Activated naive CD4-positive, alpha-beta T cell treated with Interleukin-2 at 50 U/mL for 16 hours (primary cell): ENCODE measurements at places on chromosomes 4 and X.
A peak's percentile ranks its signal among the peaks of the same experiment; 100 is the strongest.

DNA sequence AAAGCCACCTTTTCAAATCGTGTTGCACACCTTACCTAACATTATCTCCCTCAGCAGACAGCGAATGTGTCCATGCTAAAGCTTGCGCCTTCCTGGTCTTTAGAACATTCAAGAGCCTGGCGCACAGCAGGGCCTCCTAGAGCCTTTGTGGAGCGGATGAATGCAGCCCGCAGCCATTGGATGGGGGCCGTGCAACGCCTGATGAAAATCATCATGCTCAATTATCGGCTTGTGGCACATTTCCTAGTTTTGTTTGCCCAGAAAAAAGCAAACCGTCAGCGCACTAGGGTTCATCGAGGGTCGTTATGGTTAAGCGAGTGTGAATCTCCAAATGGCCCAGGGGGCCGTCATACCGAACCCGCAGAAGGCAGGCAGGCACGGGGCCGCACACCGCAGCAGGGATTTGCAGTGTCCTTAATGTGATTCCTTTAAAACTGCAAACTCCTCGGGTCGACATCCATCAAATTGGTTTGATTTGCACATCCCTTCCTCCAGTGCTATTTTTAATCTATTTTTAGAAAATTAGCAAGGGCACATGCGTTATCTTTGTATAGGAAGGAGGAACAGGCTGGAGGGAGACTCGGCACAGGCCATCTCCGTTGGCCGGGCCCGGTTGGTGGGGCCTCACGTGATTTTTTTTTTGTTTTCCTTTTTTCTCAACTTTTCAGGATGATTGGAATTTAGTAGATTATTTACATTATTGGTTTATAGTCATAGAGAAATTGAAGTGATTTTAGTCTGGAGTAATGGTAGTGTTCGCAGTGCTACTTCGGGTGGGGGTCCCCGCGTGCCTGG, 53.1 kb downstream of the ABLIM2 start:
- DNase-seq = no peak

DNA sequence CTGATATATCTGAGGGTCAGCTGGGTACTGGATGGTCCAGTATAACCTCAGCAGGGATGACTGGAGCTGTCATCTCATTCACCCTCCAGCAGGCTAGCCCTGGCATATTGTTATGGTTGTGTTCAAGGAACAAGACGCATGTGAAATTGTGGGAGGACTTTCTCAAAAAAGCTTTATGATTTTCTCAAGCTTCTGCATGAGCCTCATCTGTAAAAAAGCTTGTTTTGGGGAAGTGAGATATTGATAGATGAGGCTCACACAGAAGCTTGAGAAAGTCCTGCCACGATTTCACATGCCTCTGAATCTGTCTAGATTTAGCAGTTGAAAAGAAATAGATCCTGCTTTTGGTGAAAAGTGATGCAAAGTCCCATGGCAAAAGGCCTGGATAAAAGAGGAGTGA, 93.4 kb downstream of the SPCS3 start:
- DNase-seq = no peak

DNA sequence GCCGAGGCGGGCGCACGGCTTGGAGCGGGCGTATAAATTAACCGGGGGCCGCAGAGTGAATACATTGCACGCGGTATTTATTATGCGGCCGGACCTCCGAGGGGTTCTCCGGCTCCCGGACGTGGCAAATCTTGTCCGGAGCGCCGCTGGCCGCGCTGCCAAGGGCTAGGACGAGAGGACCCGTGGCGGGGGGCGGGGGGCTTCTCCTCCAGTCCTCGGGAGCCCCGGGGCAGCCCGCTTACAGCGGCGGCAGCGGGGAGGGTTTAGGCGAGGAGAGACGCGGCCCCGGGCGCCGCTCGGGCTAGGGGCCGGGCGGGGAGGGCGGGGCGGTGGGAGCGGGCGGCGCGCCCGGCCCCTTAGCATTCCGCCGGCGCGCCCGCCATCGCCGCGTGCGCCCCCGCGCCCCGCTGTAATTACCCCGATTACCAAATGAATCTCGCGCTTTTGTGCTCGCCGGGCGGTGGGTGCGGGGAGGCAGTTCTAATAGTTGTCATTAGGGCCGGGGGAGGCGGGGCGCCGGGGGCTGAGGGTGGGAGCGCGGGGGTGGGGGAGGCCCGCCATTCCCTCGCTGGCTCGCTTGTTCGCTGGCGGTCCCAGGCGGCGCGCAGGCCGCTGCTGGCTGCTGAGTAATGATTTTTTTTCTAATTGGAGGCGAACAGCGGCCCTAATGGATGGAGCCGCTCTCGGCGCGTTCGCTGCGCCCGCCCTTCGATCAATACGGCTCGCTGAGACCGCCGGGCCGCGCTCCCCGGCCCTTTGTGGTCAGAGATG, 276.6 kb downstream of the BCOR start:
- peak; percentile 46 for DNase-seq

- no peak for DNase-seq
Observed at GRCh38 chr4:154457471-154457870, 34.1 kb downstream of the DCHS2 start.

DNA sequence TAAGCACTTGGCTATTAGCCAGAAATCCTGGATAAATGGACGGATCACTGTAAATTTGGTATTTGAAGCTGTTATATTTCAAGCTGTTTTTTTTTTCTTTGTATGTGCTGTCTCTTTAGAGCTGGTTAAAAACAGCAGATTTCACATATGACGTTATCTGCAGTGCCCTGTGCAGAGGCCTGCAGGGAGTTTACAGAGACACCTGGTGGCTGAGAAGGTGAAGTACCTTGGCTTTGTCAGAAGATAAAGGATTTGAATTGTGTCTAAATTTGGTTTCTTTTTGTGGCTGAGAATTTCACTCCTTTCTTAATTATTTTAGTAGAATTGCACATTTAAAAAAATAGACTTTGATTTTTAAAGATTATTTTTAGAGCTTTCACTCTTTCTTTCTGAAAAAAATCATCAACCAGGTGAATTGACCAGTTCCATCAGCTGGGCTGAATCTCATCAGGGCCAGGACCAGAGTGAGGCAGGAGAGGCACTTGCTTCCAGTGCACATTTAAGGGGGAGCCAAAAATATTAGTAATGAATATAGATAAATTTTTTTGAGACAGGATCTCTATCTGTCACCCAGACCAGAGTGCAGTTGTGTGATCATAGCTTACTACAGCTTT, 9.6 kb upstream of the CHRNA9 start:
- DNase-seq = peak; percentile 62

GRCh38 chrX:76893930-76894329, 466.4 kb downstream of the MAGEE1 start:
- no peak for DNase-seq

DNA sequence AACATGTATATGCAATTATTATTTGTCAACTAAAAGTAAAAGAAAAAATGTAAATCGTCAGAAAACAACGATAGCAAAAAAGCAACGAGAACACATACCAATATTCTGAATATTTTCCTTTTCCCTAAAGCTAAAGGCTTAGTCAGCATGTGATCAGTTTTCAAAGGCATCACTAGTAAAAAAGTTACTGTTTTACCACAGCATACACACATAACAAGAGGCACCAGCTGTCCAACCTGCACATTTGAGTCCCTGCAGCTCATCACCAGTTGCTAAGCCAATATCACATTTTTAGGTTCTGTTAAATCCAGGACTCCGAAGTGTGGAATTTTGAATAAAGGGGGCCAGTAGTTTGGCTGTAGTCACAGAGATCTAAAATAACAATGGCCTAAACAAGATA, 203.8 kb downstream of the ADGRA3 start:
- no peak for DNase-seq

DNA sequence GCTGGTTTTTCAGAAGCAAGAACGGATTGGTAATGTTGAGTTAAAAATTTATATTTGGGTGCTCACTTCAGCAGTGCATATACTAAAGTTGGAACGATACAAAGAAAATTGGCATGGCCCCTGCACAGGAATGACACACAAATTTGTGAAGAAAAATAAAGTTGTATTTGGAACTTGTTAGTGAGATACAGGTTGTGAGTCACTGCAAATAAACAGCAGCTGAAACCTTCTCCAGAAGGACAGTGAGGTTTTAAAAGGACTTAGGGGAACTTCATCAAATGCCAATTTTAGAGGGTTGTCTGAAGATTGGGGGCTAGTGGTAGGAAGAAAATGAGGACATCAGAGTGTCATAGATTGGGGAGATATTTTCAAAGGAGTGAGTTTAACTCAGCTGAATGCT, 79.7 kb upstream of the ELOVL6 start:
- no peak for DNase-seq

- no peak for DNase-seq
Observed at GRCh38 chr4:173091958-173092357, 76.7 kb upstream of the GALNT7 start.

DNA sequence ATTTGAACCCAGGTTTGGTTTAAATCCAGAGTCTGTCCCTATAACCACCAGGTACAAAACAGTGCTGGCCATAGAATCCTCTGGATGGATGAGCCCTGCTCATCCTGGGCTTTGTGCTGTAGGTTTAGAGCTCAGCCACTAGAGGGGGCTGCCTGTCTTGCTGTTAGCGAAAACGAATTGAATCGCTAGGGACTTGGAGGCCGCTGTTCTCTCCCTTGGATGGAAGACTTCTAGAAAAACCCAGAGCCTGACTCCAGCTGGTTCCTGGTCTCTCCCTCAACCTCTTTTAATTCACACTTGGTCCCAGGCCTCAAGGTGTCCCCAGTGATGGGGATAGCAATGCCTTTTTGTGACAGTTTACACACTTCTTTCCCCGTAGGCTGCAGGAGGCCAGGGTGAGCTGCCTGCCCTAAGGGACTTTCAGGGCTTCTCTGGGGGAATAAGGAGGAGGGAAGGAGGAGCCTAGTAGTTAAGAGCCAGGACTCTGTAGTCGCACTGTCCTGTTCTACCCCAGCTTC, 8.7 kb downstream of the RIPPLY1 start:
- DNase-seq = peak; percentile 35

- no peak for DNase-seq
Observed at GRCh38 chr4:141448490-141448889, 187.9 kb upstream of the IL15 start.

DNA sequence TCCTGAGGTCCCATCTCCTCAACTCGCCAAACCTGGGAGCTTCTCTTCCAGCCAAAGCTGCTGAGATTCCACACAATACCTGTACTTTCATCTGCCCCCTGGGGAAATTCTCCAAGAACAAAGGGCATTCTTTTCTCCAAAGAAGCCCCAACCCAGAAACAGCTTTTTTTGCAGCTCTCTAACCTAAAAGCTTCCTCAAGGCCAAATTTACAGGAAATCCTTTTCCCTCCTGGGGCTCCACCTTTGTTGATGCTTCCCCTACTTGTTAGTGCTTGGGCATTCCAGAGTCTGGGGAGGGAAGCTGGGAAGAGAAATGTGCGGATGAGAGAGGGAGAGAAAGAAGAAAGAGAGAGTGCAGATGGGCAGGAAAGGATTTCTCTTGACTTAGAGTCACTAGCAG, 24.3 kb downstream of the ZBTB33 start:
- DNase-seq = no peak

DNA sequence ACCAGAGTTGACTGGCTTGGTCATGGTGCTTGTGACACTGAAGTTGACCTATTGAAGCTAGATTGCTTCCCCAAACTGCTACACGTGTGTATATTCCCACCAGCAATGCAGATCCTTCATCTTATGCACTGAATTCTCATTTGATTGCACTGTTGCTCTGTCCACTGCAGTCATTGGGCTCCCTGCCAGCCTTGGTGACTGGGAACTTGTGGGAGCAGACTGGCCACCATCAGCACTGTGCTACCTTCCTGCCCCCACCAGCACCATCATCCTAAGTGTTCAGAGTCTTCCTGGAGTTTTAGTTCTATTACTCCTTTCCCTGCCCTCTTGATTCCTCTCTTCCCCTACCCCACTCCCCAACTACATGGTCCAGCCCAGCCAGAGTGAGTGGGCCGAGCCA, 117.7 kb upstream of the PRPS2 start:
- no peak for DNase-seq

GRCh38 chr4:60562334-60562733, 637.8 kb upstream of the ADGRL3 start:
- DNase-seq = no peak

GRCh38 chr4:95544113-95545103, 4.4 kb downstream of the UNC5C start:
- no peak for DNase-seq

- DNase-seq = no peak
Observed at GRCh38 chr4:16864199-16864598, 34.2 kb downstream of the LDB2 start.

DNA sequence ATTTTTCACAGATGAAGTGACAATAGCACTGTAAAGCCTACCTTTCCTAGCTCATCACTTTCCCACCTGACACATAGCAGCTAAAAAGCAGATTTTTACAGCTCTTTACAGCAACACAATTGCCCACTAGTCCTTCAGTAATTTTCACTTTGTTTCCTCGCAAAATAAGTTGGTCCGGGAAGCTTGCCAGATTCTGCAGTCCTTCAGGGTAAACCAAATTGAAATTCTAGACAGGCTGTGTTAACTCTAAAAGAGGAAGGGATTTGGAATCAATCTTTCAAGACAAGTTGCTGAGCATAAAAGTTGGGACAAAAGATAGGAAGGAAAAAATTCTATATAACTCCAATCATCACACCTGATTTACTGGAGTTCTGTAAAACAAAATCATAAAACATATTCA, 8.7 kb downstream of the C1QTNF7 start:
- DNase-seq = no peak

DNA sequence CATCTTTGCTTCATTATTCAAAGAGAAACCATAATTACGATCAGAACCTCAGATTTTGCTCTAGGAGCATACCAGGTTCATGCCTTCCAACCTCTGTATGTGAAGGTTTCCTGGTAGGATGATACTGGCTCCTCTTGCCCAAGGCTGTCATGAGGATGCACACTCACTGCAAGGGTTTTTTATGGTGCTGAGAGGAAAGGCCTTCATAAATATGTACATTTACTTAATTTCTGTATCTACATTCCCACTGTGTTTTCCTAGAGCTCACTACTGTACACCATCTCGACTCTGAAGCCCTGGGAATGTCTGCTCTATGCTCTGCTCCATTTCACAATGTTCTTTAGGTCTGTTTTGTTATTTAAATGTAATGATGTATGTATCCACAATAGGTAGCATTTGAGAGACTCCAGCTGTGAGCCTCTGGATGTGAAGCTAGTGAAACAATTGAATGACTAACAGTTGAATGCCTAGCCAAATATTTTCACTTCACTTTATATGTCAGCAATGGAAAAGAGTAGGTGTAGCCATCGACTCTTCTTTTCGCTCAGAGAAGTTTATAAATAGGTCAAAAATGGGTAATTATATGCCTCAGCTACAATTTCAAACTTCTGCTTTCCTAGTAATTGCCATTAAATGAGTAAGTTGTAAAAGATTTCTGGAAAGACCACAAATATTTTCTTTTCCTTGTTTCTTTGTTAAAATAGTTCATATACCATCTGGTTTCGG, 228.0 kb downstream of the PALLD start:
- DNase-seq = no peak

DNA sequence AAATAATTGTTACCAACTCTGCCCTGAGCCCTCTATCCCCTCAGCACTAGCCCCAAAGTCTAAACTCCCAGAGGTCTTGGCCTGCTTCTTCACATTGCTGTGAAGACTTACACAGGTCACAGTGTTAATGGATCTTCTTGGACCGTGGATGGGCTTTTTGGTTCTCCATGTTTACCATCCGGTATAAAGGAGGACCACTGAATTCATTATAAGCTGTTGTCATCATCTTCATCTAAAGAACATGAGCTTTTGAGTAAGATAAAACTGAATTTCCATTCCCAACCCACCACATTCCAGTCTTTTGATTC, 8.5 kb downstream of the NUDT11 start:
- no peak for DNase-seq
